Trophoblast cell (in vitro differentiated cells and primary cell): ENCODE measurements at places on chromosomes 4 and X.

DNA sequence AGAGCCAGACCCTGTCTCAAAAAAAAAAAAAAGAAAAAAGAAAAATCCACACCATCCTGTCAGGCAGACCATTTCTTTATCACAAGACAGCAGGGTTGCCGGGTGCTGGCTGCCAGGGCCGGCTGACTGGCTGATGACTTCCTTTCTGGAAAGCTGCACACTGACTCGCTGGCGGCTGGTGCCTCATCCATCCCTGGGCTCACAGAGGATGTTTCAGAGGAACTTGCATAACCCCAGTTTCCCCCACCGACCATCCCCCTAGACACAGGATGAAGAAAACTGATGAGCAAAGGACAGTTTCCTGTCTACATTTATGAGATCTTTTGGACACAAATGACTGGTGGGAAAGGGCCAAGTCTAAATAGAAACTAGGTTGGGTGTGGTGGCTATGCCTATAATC, 14.1 kb downstream of the HPSE start:
- peak; percentile 38 for DNase-seq

DNA sequence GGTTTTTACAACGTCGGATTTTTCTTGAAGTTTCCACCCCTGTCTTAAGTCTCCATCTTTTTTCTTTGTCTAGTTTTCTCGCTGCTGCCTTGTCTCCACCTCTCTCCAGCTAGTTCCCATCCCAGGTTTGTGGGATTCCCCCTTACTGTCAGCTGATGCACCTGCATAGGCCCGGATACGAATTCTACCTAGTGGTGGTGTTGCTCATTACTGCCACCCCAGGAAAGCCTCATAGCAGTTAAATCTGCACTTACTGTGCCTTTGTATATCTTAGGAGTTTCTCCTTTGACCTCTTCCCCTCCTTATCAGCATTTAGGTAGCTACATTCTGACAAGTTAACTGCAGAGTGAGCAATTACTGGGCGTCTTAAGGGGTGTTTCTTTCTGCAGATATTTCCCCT, 1693.1 kb upstream of the TENM3 start:
- no peak for DNase-seq

DNA sequence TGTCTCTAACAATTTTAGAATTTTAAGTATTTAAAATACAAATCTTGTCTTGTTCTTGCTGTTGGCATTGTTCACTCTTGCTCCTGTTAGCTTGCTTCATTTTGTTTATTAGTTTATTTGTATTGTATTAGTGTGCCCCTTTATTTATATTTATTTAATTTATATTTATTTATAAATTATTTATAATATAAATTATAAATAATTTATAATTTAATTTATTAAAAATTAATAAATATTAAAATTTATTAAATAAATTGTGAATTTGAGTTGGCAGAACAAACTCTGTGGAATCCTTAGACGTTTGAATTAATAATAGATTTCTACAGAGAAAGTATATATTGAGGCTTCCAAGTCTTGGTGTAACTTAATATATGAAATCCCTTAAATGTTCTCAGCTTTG, 331.4 kb downstream of the SPOCK3 start:
- DNase-seq = no peak

GRCh38 chr4:165461159-165461821, 82.5 kb downstream of the CPE start:
- peak; percentile 89 for DNase-seq

- DNase-seq = no peak
Observed at GRCh38 chrX:15158350-15158735, 111.5 kb downstream of the ASB9 start.

DNA sequence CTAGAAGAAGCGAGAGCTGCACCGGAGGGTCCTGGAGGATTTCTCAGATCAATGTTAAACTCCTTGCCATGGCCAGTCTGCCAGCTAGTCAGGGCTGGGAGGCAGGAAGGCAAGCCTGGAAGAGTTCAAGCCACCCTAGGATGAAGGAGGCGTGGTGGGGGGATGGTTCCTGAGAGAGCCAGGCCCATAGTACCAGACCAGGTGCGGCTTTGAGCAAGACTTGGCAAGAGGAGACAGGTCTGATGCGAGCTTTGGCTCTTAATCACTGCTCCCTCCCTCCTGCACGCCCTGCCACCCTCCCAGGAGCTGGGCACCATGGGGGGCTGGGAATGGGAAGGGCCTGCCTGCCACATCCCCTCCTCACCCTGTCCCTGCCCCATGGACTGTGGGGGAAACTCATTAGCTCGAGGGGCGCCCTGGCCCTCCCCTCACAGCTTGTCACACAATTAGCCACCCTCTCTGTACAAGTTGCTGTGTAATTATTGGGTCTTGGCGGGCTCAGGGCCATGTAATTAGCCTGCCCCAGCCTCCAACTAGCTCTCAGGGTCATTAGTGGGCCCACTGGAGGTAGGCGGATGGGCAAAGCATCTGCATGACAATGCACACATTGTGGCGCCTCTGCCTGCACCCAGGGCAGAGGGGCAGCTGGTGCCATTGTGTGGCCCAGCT, 50.3 kb downstream of the EFNB1 start:
- no peak for DNase-seq

DNA sequence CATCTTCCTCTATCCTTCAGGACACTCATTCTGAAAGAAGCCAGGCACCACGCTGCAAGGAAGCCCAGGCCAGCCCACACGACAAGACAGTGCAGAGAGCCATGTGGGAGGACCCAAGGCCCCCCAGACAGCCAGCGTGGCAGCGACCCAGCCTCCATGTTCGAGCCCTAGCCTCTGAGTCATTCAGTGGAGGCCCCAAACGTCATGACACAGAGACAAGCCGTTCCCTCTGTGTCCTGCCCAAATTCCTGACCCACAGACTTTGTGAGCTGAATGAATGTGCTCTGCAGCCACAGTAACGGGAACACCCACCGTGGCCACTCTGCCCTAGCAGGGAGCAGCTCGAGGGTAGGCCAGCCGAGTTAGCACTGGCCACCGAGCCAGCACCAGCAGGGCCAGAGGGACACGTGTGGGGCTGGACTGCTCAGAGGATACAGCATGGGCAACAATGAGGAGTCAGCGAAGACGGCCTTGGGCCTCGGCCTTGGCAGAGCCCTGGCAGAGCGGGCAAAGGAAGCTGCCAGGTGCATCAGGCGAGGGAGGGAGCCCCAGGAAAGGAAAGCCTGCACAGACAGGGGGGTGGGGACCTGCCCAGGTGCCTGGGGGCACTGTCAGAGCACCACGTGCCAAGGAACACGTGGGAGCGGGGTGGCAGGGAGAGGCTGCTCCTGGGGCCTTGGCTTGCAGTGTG, 8.6 kb downstream of the BLOC1S4 start:
- no peak for DNase-seq
